ENCODE measurements at places on chromosomes 5 and 9.

- DNase-seq: no peak
These were observed 522 bp downstream of the BHMT start for GRCh38 chr5:79111960-79112702.

GRCh38 chr9:72843520-72844439, 109.1 kb downstream of the ALDH1A1 start:
- no peak for DNase-seq

DNA sequence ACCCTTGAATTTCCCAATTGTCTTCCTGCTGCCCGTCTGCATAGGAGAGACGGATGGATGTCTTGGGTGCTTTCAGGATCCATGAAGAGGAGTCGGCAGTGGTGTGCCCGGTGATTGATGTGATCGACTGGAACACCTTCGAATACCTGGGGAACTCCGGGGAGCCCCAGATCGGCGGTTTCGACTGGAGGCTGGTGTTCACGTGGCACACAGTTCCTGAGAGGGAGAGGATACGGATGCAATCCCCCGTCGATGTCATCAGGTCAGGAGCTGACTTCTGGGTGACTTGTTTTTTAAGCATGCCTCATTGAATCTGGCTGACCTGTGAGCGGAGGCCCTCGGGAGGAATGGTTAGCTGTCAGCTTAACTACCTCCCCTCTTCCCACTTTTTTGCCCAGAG, 24.2 kb downstream of the GALNT12 start:
- DNase-seq: no peak

GRCh38 chr9:6247266-6247665, 31.7 kb downstream of the IL33 start:
- DNase-seq: no peak

DNA sequence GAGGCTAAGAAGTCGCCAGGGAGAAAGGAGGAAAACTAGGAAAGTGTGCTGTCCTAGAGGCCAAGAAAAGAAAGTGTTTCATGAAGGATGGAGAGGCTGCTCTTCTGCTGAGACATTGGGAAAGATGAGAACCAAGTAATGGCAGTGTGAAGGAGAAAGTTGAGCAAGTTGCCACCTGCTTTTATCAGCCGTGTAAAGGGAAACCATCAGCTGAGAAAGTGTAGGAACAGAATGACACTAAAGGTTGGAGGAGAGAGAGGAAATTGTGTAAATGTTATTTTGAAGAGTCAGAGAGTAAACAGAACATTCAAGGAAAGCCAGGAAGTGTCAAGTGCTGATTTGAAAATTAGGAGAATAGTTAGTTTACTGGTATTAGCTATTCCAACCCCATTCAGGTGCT, 125.0 kb downstream of the CEMIP2 start:
- DNase-seq: no peak

GRCh38 chr9:91214086-91214485, 147.6 kb downstream of the AUH start:
- DNase-seq: no peak

DNA sequence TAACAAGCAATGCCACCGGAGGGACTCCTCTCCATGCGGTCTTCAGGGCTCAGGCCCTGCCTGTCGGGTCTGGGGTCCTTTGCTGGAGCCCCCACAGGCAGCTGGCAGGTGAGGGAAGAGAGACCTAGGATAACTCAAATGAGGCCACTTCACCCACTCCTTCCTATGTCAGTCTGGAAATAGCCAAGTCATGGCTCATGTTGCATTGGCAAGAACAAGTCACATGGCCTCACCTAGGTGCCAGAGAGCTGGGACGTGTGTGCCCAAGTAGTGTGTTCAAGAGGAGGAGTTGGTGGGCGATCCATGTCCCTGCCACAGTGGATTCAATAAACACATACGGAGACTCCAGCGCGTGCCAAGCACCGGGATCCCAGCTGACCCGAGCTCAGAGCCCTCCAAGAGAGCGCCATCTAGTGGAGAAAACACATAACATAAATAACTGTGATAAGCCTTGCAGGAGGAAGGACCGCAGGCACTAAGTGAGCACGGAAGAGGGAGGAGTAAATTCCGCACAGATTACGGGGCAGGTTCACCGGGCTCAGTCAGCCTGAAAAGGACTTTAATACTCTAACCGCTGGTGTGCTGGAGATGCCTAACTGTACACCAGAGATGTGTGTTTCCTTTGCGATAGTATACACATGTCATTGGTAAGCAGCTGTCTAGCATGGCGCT, 580.8 kb downstream of the CCDC171 start:
- peak; percentile 72 for DNase-seq

Measured in Jurkat, Clone E6-1 (cell line).